Tongue (tissue), 3 donors: ENCODE measurements at places on chromosomes 13 and 19. TPM values are rescaled to one million over a fixed set of nuclear protein-coding genes. Genes with fewer than 3 reads are reported as not detected.

Gene ZNF726
- total RNA-seq: 9.3 TPM

Gene FUT3
- total RNA-seq: 10.8 TPM

Gene CYP2A6
- not detected for total RNA-seq

Gene WASF3
- total RNA-seq: 7.1 TPM

Gene KLK11
- 11.4 TPM for total RNA-seq

Gene PSG2
- not detected for total RNA-seq

Gene GIPR
- total RNA-seq: not detected

Gene C19orf73
- total RNA-seq: 0.51 TPM

Gene COL5A3
- total RNA-seq: 89.1 TPM

DNA sequence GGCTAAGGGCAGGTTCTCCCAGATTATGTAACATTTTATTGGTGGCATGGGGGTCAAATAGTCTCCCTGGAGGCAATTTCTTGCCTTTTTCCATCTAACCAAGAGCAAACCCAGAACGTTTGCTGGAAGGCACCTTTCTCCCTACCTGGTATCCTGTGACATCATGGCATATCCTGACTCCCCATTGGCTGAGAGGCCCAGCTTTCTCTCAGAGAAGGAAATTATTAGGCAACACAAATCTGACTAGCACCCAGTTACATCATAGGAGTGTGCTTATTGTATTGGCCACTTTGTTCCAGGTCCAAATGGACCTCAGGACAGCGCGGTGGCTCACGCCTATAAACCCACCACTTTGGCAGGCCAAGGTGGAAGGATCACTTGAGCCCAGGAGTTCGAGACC, 13.0 kb downstream of the NTN5 start:
- DNase-seq: no peak

- DNase-seq: no peak
Observed at GRCh38 chr13:45352031-45352430, 11.0 kb upstream of the TPT1 start.

DNA sequence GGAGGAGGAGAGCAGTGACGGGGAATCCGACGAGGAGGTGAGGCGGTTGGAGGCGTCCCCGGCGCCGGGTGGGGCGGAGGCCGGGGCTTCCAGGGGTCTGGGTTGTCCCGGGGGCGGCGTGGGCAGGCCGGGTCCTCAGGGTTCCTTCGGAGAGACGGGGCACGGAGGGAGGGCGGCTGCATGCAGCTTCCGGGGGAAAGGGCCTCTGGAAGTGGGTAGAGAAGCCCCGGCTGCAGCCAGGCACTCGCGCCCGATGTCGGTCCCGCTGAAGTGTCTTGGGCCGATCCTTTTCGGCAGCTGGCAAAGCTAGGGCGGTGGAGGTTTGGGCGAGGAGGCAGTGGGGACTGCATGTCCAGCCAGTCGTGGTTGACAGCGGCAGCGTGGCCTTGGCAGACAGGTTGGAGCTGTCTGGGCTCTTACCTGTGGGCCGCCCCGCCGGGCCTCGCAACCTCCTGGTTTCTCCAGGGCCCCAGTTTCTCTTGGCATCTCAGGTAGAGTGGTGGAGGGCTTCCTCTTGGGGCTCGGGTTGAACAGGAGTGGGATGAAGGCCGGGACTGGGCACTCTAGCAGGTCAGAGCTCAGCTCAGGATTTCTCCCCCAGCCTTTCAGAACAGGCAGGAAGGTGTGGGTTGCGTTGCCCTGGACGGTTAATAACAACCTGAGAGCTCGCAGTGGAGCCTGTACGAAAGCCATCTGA, 690 bp downstream of the KMT2B start:
- DNase-seq: peak; percentile 38

- no peak for DNase-seq
Observed at GRCh38 chr19:58227964-58228584, 640 bp upstream of the ZNF544 start.

- peak; percentile 1 for DNase-seq
Observed at GRCh38 chr19:3977242-3978143, 6.6 kb upstream of the DAPK3 start.

GRCh38 chr19:5392486-5392885, 51.9 kb upstream of the PTPRS start:
- no peak for DNase-seq

- DNase-seq: no peak
Observed at GRCh38 chr19:33303791-33304345, 1.5 kb upstream of the CEBPA start.

- peak; percentile 72 for DNase-seq
Observed at GRCh38 chr13:33251131-33251661, 34.4 kb downstream of the STARD13 start.

- DNase-seq: no peak
Observed at GRCh38 chr19:42271045-42271419, 2.0 kb downstream of the CIC start.

DNA sequence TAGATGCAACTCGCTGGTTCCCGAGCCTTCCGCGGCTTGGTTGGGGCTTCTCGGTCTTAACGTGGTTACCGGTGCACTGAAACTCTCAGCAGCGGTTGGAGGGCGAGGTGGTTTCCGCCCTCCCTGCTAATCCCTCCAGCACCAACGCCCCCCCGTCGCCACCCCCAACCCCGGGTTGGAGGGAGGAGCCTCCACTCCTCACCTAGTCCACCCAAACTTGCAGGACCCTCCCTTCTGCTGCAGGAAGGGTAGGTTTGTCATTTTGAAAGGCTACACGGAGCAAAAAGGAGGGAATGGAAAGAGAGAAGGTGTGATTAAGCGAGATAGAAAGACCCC, 465.0 kb downstream of the ITGBL1 start:
- no peak for DNase-seq

DNA sequence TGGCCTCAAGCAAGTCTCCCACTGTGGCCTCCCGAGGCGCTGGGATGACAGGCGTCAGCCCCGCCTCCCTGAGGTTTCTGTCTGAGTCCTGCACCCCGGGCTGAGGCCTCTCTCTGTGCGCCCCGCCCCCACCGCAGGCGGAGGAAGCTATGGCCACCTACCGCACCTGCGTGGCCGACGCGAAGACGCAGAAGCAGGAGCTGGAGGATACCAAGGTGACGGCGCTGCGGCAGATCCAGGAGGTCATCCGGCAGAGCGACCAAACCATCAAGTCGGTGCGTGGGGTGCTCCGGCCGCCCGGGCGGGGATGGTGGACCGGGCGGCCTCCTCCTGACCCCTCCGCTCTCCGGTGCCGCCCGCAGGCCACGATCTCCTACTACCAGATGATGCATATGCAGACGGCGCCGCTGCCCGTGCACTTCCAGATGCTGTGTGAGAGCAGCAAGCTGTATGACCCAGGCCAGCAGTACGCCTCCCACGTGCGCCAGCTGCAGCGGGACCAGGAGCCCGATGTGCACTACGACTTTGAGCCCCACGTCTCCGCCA, 12.7 kb downstream of the ARHGAP45 start:
- no peak for DNase-seq

DNA sequence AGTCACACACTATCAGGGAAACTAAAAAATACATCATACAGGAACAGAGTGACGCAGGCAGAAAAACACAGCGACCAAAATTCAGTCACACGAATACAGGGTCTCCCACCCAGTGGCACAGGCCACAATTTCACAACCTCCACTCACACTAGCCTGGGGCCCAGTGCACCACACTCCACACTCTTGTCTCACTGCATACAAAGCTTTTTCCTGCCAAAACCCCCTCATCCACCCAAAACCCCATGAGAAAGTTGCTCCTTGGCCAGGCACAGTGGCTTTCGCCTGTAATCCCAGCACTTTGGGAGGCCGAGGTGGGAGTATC, 1.2 kb downstream of the S1PR5 start:
- DNase-seq: no peak

DNA sequence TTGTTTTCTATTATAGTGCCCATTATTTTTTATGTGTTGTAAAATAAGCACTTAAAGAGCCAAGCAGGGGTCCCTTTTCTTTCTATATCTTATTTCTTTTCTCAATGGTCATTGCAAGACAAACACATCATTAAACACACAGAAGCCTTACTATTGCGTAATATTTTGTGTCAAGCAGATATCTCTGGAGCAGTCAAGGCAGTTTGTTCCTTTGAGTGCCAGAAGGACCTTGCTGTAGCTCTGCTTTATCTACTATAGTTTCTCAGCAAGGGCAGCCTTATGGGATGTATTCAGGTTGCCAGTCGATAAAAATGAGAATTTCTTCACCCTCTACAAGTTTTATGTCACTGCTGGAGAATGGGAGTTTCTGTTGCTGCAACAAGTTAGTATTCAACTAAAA, 319.3 kb downstream of the TDRD3 start:
- no peak for DNase-seq

GRCh38 chr13:48727241-48728011, 73.7 kb downstream of the CYSLTR2 start:
- peak; percentile 73 for DNase-seq

DNA sequence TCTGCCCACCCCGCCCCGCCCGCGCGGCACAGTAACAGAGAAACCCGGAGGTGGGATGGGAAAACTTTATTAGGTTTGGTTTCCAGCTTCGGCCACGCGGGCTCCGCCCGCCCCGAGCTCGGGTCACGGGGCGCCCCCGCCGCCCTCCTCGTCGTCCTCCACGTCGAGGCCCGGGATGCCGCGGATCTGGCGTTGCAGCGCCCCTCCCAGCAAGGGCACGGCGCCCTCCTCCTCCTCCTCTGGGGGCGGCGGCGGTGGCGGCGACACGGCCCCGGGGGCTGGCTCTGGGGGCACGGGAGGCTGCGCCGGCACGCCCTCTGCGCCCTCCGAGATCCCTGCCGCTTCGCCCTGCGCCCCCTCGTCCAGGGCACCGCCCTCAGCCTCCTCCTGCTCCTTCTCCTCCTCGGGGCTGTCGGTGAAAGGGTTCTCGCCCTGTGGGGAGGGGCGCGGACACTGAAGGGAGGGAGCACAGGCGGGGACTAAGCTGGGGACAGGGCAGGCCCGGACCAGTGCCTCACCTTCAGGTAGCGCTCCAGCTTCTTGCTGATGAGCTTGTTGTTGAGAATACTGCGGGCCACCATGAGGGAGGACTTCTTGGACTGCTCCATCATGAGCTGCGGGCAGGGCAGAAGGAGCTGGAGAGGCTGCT, 536 bp upstream of the AKAP8 start:
- DNase-seq: peak; percentile 71

DNA sequence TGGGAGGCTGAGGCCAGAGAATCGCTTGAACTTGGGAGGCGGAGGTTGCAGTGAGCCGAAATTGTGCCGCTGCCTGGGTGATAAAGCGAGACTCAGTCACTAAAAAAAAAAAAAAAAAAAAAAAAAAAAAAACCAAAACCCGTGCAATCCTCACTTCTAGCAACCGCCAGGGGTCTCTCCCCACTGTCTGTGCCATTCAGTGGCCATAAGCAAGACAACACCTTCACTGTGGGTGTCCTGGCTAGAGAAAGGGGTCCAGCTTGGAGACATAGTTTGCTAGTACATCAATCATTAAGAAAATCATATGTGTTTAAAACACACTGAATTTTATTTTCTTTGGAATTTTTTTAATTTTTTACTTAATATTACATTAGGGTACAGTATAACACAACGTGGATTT, 68.2 kb downstream of the RASL11A start:
- no peak for DNase-seq

DNA sequence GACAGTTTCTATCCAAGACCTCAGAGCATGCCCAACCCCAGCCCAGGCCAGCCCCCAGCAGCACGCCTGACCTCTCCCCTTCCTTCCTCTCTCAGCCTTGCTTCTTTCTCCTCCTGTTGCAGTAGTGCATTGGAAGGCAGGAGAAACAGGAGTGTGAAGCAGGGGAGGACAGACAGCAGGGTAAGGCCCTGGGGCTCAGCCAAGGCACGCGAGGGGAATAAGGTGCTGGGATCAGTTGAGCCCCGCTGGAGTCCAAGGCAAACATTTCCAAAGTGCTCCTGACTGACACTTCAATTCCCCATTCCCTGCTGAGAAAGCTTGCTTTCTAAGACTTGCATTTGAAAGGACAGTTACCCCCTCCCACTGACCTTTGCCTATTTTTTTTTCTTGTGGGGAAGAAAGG, 73.1 kb upstream of the OLFM4 start:
- no peak for DNase-seq

- DNase-seq: no peak
Observed at GRCh38 chr19:18098891-18099622, 1.5 kb downstream of the MAST3 start.

DNA sequence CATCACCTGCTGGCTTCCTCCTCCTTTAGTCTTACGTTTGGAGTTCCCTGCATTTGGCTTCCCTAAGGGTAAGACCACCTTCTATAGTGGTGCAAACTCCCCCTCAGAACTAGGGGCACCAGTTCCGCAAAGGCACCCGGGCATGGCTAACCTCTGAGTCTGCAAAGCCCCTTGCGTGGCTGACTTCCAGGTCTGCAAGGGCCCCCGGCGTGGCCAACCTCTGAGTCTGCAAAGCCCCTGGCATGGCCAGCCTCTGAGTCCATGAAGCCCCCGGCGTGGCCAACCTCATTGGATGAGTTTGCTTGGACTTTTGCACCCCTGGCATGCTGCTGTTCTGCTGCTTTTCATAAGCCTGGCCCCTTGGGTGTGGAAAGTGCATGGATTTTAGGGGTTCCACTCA, 5.1 kb downstream of the MCF2L start:
- no peak for DNase-seq

DNA sequence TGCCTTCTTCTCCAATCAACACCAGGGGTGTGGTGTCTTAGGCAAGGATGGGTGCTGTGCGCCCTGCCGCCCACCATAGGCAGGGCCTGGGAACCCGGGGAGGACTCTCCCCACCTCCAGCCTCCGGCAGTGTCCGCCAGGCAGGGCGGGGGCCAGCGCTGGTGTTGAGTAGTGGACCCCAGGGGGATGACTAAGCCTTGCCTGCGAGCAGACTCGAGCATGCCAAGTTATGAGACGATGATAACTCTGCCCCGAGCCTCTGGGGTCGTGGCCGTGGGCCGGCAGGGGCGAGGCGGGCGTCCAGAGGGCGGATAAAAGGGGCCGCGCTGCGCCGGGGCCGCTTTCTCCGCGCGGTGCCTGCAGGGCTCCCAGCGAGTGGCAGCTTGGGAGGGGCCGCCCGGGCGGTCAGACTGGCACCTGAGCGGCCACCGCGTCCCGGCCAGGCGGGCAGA, at the start of gene MEDAG:
Gene MEDAG, plus strand, starts transcription at position 340 of the 452 bp plus-strand sequence. CDS start 245 bp downstream, outside the sequence.
- peak; percentile 64 for DNase-seq

- peak; percentile 73 for DNase-seq
Observed at GRCh38 chr19:35030257-35031071, at the start of gene SCN1B. SCN1B (plus strand) TSS chr19:35030470; CDS start chr19:35030821, 351 bp downstream.

GRCh38 chr13:113898391-113898790, 34.5 kb upstream of the GAS6 start:
- DNase-seq: no peak

DNA sequence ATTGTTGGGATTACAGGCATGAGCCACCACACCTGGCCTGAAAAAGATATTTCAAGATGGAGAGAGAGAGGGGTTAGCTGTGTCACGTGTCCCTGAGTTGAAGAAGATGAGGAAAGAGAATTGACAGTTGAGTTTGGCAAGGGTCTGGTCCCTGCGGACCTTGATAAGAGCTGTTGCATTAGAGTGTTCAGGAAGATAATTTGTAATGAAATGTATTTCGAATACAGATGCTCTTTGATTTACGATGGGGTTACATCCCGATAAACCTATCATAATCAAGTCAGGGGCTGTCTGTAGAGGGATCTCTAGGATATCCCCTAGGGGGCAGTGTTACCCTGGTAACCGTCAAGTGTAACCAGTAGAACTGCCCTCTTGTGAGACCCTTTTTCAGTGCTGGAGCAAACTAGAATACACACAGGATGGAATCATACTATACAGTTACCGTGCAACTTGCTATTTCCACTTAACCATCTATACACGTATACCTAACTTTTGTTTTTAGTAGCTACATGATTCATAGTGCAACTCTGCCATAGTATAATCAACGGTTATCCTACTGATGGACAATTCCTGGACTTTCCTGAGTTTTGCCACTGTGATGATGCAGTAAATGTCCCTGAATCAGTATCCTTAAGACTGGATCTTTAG, 1.5 kb upstream of the ELOF1 start:
- peak; percentile 77 for DNase-seq

- DNase-seq: no peak
Observed at GRCh38 chr19:45156011-45156630, 4.7 kb downstream of the NKPD1 start.

GRCh38 chr19:13717194-13717643, 47.1 kb upstream of the MRI1 start:
- no peak for DNase-seq
